ENCODE measurements at places on chromosomes 2 and 18. TPM values are rescaled to one million over a fixed set of nuclear protein-coding genes. Genes with fewer than 3 reads are reported as not detected.

- no peaks in the 10 kb centered on the region for H3K4me1 ChIP-seq
- no peak overlapping the region for H3K4me3 ChIP-seq
- H3K27ac ChIP-seq: no peak overlapping the region
Measured at GRCh38 chr2:241064008-241064801, 37.9 kb downstream of the MTERF4 start.

GRCh38 chr2:59463426-59463825, 1090.0 kb downstream of the BCL11A start:
- H3K27me3 ChIP-seq: no peaks in the 10 kb centered on the region
- DNase-seq: no peak
- no peak overlapping the region for H3K27ac ChIP-seq
- no peak overlapping the region for H3K4me3 ChIP-seq
- no peaks in the 10 kb centered on the region for H3K4me1 ChIP-seq
- no peaks in the 10 kb centered on the region for H3K36me3 ChIP-seq

The POU3F3 gene
- total RNA-seq: not detected

GRCh38 chr2:207828361-207829057, 58.8 kb upstream of the FZD5 start:
- DNase-seq: no peak
- H3K27me3 ChIP-seq: no peaks in the 10 kb centered on the region
- H3K27ac ChIP-seq: no peak overlapping the region
- peaks cover 2% of the 10 kb centered on the region for H3K4me1 ChIP-seq
- no peak overlapping the region for H3K4me3 ChIP-seq
- peaks cover 24% of the 10 kb centered on the region for H3K36me3 ChIP-seq

DNA sequence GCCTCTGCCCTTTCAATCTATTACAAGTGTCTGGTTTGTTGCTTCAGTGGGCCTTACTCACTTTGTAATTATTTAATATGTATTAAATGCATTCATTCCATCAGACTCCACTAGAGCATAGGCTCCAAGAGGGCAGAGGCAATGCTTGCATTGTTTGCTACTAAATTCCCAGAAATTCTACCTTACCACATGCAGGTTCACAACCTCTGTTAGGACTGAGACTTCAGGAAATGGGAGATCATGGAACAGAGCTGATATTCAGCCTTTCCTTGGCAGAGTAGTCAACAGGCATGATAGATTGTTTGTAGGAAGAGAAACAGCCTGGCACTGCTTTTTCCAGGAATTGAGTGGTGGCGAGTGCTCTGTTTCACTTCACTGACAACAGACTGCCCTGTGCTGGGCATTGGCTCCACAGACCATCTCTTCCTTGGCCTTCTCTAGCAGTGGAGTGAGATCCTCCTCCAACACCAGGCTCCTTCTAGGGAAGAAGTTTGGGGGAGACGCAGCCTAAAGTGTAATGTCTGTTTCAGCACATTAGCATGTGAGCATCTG, 6.2 kb upstream of the MATN3 start:
- H3K27me3 ChIP-seq: peaks cover 6% of the 10 kb centered on the region
- no peak for DNase-seq
- no peaks in the 10 kb centered on the region for H3K36me3 ChIP-seq
- H3K4me1 ChIP-seq: no peaks in the 10 kb centered on the region
- no peak overlapping the region for H3K27ac ChIP-seq

GRCh38 chr2:220745682-220746081, 826.4 kb downstream of the EPHA4 start:
- no peak overlapping the region for H3K27ac ChIP-seq
- no peaks in the 10 kb centered on the region for H3K36me3 ChIP-seq
- H3K27me3 ChIP-seq: no peaks in the 10 kb centered on the region
- no peaks in the 10 kb centered on the region for H3K4me1 ChIP-seq
- no peak overlapping the region for H3K4me3 ChIP-seq

Measured in T-cell (primary cell).